Activated T-cell treated with anti-CD3 and anti-CD28 coated beads, Interleukin-2, amount 50 U/mL, for 72 hours (primary cell): ENCODE measurements at places on chromosomes 11 and 22.
A peak's percentile ranks its signal among the peaks of the same experiment; 100 is the strongest.

- no peak for DNase-seq
These were observed 177.3 kb downstream of the DBX1 start for GRCh38 chr11:19982774-19983495.

- DNase-seq, result no peak
These were observed 47.1 kb downstream of the CWC15 start for GRCh38 chr11:94926271-94926625.

- DNase-seq, result no peak
These were observed 22.5 kb upstream of the RBX1 start for GRCh38 chr22:40928657-40929056.

DNA sequence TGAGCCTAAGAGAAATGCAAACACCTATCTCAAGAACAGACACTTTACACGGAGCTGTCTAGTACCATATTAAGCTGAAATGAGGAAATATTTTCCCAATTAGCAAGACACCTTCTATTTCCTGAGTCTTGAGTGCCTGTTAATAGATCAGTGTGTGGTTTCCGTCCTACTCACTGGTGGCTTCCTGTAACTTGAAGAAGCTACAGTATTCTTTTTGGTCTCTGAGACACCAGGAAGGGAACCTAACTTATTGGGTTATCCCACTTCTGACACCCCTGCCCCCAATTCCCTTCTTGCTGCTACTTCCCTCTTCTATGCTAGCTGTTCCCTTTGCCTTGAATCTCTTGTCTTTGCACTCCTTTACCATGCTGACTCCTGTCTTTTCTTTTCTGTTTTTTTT lies 92.7 kb downstream of the FDX1 start:
- no peak for DNase-seq

- no peak for DNase-seq
These were observed 7.7 kb upstream of the MN1 start for GRCh38 chr22:27809226-27809603.

- peak; percentile 79 for DNase-seq
These were observed 840 bp downstream of the GRAMD1B start for GRCh38 chr11:123430721-123431497.

- no peak for DNase-seq
These were observed 83.7 kb downstream of the KCNQ1 start for GRCh38 chr11:2528301-2529050.

GRCh38 chr11:8063324-8063723 lies 17.7 kb upstream of the TUB start:
- DNase-seq, result no peak

- DNase-seq, result no peak
These were observed 1320.4 kb downstream of the LRRC4C start for GRCh38 chr11:40139066-40139465.

- no peak for DNase-seq
These were observed 112.9 kb upstream of the GRK3 start for GRCh38 chr22:25451480-25452114.

- DNase-seq, result no peak
These were observed 6.6 kb upstream of the KCTD17 start for GRCh38 chr22:37044634-37045625.

DNA sequence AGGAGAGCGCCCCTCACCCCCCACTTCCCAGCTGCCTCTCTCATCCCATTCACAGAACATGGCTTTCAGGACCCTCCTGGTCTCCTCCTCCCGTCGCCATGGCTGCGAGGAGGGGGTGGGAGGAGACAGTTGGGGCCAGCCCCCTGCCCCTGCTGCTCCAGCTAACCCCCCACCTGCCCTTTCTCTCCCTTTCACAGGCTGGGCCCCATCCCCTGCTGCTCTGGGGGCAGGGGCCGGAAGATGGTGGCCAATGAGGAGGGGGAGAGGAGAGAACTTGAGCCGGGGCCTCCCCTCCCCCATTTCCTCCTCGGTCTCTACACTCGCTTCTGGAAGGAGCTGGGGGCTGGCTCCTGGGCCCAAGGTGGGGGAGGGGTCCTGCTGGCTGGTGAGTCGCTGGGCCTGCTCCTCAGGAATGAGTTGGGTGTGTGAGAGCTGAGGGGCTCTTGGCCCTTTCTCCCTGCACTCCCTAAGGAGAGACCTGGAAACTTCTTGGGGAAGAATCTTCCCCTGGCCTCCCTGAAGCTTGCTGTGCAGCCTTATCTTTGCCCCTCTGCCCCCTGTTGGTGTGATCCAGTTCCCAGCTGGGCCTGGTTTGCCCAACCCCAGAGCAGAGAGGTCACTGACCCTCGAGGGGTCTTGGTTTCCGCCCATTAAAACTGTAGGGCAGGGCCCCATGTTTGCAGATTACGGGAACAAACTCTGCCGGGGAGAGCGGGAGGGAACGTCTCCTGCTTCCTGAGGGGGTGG lies 10.2 kb downstream of the YPEL4 start:
- no peak for DNase-seq

DNA sequence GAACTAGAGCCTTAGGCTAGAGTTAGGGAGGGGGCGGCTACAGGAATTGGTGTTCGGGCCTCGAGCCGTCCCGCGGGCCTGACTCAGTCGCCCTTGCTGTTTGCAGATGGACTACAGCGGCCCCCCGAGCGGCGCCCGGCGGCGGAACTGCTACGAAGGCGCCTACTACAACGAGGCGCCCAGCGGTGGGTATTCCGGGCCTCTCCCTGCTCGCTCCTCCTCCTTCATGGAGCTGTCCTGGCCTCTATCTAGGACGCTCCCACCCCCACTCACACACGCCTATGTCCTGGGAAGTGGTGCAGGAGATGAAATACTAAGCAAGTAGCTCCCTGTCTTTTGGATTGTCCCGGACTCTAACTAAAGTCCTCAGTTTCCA lies 1.4 kb downstream of the MYOD1 start:
- no peak for DNase-seq

DNA sequence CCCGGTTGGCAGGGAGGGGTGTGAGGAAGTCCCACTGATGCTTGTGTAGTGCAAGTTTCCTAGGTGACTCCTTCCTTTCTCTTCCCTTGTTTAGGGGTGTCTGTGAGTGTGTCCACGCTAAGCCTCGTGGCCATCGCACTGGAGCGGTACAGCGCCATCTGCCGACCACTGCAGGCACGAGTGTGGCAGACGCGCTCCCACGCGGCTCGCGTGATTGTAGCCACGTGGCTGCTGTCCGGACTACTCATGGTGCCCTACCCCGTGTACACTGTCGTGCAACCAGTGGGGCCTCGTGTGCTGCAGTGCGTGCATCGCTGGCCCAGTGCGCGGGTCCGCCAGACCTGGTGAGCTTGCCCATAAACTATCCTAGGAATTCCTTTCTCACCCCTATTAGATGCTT lies 10.4 kb downstream of the CCKBR start:
- DNase-seq, result no peak
